ENCODE measurements at places on chromosomes 12 and 14.

DNA sequence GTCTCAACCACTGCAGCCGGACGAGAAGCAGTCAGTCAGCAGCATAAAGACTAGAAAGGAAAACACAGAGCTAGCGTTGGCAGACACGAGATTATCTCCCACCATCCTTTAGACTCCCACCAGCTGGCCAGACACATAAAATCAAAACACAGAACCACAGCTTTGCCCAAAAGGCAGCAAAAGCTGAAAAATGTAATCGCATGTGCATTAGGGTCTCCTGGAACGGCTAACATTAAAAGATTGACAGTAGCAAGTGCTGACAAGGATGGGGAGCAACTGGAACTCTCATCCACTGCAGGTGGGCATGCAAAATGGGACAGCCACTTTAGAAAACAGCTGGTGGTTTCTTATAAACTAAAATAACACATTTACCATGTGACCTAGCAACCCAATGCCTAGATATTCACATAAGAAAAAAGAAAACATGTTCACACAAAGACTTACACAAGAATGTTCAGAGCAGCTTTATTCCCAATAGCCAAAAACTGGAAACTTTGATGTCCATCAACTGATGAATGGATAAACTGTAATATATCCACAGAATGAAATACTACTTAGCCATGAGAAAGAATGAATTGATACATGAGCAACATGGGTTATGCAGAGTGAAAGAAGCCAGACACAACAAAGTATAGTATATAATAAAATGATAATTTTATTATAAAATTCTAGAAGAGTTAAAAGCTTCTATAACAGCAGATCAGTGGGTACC lies 37.7 kb downstream of the NCOR2 start:
- no peak for DNase-seq

DNA sequence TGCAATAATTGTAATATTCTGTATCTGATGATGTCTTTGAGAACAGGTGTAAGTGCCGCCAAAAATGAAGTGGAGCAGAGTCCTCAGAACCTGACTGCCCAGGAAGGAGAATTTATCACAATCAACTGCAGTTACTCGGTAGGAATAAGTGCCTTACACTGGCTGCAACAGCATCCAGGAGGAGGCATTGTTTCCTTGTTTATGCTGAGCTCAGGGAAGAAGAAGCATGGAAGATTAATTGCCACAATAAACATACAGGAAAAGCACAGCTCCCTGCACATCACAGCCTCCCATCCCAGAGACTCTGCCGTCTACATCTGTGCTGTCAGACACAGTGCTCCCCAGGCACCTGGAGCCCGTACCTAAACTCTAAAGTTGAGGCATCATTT lies 268.7 kb downstream of the DAD1 start:
- DNase-seq: no peak

GRCh38 chr12:69106482-69107118 lies 132.8 kb upstream of the CPSF6 start:
- DNase-seq: no peak

GRCh38 chr14:79502136-79502750 lies 709.1 kb downstream of the DIO2 start:
- DNase-seq: no peak

DNA sequence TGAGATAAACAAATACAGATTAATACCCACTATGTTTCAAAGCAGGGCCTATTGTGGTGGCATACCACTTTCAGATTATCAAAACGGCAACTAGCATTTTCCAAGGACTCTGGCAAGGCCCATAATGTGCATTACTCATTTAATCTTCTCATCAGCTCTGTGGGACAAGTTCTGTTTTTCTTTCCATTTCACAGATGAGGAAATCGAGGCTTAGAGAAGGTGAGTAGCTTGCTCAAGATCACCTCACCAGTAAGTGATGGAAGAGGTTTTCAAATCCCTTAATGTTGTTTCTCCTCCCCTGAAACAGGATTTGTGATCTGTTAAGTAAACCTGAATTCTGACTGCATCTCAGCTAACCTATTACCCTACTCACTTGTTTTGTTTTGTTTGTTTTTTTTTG lies 3.9 kb upstream of the PYGL start:
- DNase-seq: no peak

DNA sequence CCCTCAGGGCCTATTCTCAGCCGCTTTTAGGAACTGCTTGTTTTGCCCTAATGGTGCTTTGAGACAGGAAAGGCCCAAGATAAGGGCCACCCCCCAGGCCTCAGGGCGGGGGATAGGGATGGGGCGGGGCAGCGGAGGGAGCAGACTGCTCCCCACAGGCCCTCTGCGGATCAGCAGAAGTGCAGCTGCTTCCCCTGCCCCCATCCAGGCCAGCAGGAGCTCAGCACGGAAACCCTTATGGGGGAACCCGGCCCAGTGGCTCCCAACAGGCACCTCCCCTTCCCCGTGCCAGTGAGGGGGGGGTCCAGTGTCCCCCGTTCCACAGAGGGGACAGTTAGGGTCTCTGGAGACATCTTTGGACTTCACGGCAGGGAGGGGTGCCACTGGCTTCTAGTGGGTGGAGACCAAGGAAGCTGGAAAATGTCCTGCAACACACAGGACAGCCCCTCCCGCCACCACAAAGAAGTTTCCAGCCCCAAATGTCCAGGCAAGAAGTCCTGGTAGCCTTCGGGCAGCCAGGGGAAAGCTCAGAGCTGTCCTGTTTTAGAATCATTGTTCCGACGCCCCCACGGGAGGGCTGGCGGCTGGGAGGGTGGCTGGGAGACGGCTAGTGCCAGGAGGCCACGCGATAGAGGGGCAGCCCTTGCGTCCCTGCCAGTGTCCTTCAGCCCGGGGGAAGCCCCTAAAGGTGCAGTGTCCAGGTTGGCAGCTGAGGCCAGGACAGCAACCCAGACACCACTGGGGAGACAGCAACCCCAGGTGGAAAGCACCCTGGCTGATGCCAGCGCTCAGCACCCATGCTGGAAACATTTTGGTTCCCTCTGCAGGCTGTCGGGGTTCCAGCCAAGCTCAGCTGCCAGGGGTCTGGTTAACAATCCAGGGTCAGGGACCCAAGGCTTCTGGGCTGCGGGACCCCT lies 10.4 kb upstream of the GPR132 start:
- peak; percentile 89 for DNase-seq

DNA sequence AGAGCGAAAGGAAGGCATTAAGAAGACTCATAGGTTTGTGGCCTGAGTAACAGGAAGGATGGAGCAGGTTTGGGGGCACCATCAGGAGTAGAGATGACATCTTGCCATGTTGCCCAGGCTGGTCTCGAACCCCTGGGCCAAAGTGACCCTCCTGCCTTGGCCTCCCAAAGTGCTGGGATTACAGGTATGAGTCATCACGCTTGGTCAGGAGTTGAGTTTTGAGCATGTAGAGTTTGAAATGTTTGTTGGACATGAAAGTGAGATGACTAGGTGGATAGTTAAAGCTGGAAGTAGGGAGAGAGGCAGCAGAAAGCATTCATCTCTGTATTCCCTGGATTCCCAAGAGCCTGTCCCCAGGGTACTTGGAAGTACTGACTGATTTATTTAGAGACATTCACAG lies 112.6 kb downstream of the ERC1 start:
- DNase-seq: no peak

DNA sequence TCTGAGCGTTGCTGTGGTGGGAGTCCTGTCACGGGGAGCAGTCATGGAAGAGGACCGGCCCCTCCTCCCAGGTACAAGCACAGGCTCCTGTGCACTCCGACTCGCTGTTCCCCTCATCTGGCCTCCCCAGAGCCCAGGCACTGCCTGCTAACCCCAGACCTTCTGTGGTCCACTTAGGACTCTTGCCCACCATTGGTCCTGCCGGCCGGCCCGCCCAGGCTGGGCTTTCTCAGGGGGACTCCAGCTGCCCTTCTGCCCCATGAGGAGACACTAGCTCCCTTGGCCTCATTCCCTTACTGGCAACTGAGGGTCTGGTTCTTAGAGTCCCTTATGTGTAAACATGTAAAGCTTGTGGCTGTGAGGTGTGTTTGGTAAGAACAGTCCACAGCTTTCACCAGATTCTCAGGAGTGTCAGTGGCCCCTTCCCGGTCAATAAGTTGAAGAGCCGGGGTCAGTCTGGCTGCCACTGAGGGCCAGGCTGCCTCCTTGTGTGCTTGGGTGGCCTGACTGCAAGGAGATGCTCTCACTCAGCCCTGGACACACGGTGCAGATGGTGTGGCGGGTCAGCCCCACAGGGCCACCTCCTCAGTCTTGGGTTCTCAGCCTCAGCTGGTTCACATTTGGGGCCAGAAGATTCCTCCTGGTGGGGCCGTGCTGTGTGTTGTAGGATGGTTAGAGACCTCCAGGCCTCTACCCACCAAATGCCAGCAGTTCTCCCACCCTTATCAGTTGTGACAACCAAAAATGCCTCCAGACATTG lies 43.6 kb downstream of the DDX51 start:
- no peak for DNase-seq

DNA sequence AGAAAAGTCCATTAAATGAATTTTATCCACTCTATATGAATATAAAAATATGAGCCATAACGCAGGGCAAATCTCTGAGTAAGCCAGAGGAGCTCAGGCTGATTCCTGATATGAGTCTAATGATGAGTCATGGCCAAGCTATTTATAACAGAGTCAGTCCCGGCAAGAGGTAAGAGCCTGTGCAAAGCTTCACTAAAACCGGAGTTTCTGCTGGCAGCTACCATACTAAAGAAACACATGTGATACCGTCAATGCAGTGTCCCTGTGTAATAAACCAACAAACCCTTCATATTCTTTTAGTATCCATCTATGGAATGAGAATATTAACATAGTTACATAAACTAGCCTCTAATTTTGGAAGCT lies 319.4 kb downstream of the KCNC2 start:
- no peak for DNase-seq

- no peak for DNase-seq
These were observed 24.9 kb upstream of the CCDC63 start for GRCh38 chr12:110821917-110822316.

- no peak for DNase-seq
These were observed 212.1 kb upstream of the RTL1 start for GRCh38 chr14:101115652-101116051.

DNA sequence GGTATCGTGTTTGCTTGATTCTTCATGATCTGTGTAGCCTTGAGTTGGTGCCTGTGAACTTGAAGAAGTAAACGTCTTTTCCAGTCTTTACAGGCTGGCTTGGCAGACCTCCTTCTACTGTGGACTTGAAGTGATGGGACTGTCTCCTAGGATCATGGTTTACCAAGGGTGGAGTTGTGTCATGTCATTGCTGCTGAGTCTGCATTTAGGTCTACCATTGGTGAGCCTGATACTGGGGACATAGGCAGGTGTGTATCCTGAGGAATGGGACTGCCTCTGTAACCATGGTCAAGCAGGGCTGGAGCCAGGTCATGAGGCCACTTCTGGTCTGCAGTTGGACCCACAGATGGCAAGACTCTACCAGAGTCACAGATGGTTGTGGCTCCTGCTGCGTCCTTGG lies 20.7 kb upstream of the PPP1R12A start:
- DNase-seq: no peak

GRCh38 chr12:45377815-45378214 lies 161.9 kb downstream of the ANO6 start:
- no peak for DNase-seq

DNA sequence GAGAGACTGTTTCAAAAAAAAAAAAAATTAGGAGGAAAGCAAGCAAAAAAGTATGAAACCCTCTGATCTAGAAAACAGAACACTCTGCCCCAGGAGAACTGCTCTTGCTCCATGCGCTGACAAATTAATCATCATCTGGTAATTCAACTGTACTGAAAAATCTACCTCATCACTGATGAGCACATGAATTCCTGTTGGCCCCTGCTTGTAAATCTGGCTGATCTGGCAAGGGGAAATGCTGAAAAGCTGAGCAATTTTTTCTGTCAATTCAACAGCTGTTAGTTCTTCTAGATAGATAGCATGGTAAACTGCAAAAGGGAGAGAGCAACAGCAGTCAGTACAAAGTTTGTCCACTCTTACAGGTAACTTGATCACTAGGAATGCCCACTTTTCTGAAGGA lies 15.2 kb upstream of the CSRNP2 start:
- DNase-seq: no peak

DNA sequence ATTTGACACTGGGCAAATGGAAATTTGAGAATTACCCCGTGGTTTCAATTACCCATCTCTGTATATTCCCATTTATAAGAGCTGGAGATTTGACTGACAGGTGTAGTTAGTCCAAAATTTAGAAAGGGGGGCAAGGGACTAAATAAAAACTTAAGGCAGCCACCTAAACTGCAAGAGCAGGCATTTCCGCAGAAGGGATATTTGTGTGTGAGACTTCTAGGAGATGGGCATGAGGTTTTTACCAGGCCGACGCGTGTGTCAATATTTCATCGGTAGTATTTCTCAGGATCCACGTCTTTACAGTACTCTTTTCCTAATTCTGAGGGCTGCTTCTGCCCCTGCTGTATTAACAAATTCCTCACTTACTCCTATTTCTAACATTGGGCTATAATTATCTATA lies 1.4 kb downstream of the FAR2 start:
- no peak for DNase-seq

GRCh38 chr12:120825337-120825736 lies 78.8 kb downstream of the SPPL3 start:
- DNase-seq: no peak

DNA sequence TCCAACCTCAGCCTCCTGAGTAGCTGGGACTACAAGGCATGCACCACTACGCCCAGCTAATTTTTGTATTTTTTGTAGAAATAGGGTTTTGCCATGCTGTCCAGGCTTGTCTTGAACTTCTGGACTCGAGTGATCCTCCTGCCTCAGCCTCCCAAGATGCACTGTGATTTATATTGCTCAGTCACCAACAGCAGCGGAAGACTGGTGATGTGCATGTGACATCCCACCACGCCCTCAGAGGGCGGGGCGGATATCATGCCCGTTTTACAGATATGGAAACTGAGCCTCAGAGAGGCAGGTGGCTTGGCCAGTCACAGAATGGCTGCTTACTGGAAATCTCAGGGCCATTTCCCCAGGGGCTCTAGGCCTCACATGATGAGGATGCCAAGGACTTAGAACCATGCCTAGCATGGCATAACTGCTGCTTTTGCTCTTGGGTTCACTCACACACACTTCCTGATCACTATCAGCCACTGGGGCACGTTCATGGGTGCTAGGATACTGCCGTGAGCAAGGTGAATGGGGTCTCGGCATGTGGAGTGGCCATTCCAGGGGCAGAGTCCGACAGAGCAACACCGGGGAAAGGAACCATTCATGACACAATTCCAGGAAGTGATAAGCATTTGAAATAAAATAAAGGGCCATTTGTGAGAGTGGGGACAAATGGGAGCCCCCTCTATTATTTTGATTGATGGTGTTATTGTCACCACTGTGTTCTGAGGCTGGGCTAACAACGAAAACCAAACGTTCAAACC lies 31.9 kb downstream of the RBM19 start:
- DNase-seq: no peak

DNA sequence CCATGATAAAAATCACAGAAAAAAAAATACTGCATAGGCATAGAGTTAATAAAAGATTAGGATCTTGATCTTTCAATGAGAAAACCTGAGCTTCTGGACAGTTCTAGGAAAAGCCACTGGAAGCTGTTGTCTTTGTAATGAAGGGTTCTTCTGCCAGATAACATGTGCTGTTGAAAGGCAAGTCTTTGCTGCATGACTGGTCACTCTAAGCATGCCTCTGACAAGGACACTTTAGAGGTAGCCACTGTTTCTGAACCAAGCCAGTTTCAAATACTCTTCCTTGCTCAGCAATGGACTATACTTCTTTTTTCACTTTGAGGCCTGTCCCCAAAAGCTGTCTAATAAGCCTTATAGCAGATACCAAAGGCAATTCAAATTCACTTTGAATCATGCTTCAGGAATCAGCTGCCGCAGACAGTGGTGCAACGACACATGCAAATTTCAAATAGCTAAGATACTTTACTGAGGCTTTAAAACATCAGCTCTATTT lies 70.2 kb downstream of the BTG1 start:
- DNase-seq: no peak

- peak; percentile 20 for DNase-seq
These were observed 42.1 kb downstream of the ELK3 start for GRCh38 chr12:96236221-96236822.

- no peak for DNase-seq
These were observed 3.5 kb upstream of the LTBR start for GRCh38 chr12:6380141-6381121.

Data from MV-4-11 (cell line).